ENCODE measurements at places on chromosomes 4 and X.

DNA sequence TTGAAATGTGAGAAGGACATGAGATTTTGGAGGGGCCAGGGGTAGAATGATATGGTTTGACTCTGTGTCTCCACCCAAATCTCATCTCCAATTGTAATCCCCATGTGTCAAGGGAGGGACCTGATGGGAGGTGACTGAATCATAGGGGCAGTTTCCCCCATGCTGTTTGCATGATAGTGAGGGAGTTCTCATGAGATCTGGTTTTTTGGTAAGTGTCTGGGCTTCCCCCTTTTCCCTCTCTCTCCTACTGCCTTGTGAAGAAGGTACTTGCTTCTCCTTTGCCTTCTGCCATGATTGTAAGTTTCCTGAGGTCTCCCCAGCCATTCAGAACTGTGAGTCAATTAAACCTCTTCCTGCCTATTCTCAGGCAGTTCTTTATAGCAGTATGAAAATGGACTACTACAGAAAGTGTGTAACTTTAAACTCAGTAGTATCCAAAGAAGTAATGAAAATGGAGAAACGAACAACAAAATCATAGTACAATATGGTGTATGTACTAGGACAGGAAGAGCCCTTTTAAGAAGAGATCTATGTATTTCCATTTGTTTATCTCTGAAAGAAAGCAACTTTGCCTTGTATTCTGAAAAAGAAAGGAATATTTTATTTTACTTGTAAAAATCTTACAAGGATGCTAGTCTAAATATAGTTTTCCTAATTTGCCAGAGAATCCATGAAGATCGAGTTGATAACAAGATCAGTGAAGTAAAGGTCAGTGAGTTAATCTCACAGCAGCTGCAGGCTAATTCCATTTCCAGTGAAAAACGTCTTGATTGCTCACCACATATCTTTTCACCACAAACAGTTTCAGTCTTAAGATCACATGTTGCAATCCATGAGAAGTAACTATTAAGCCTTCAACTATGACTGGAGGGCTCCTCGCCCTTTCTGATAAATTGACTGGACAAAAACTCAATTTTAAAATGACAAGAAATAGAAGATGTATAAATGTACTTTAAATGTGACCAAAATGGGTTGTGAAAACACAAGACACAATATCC, 20.5 kb downstream of the PKD2 start:
- DNase-seq: no peak

DNA sequence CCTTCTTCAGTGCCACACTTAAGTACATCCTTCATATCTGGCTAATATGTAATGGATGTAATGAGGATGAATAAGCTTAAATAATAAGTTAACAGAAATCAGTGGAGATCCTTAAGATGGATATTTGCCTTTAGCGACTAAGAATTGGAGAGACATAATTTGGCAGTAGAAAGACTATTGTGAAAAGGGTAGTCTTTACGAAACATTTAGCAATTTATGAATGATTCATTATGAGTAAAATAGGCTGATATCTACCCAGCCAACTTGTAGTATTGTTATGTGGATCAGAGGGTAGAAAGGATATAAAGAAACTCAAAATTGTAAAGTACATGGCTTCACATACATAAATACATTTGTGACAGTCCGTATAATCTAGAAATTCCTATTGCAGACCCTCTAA, 2371.8 kb downstream of the PCDH7 start:
- no peak for DNase-seq

- no peak for DNase-seq
Measured at GRCh38 chr4:12545812-12546211, 938.3 kb downstream of the RAB28 start.

- DNase-seq: no peak
Measured at GRCh38 chr4:118884716-118885115, 3.9 kb upstream of the SYNPO2 start.

DNA sequence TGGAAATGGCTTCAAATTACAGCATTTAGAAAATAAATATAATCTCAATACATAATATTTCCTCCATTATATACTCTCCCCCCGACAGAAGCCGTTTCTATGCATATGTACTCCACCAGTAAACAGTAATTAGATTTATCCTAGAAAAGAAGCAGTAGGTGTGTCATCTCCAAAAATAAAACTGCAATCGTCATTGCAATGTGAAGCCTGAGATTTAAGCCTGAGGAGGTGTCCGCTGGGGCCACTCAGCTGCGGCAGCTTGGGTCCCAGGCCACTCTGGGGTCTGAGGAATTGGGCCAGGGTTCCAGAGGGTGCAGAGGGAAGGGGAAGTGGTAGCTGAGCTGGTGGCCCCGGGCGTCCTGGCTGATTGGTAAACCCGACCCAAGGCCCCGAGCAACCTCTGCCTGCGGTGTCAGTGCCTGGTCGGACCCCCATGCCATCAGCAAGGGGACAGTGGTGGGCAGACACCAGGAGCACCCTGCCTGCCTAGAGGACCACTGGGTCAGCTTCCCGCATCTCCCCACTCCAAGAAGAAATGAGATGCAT, 7.8 kb upstream of the MXD4 start:
- DNase-seq: no peak

- peak; percentile 63 for DNase-seq
Measured at GRCh38 chrX:69093960-69094871, 71.0 kb downstream of the PJA1 start.

DNA sequence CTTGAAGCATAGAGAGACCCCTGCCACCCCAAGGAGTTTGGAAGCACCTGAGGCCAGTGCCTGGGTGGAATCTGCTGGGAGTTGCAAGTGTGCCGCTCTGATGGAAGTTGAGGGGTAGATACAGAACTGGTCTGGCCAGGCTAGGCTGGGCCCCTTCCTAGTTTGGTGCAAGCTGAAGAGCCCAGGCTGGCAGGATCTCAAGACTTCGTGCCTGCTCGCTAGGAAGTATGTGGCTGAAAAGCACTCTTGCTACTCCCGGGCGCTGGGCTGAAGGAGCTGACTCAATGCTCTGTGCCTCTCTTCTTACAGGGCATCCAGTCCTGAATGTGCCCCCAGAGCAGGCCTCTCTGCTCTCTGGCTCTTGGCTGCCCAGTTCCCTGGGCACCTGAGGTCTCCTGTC, 51.7 kb upstream of the PJA1 start:
- DNase-seq: peak; percentile 18

Data from NCI-H446 (cell line).